ENCODE measurements at places on chromosomes 11 and 22.

DNA sequence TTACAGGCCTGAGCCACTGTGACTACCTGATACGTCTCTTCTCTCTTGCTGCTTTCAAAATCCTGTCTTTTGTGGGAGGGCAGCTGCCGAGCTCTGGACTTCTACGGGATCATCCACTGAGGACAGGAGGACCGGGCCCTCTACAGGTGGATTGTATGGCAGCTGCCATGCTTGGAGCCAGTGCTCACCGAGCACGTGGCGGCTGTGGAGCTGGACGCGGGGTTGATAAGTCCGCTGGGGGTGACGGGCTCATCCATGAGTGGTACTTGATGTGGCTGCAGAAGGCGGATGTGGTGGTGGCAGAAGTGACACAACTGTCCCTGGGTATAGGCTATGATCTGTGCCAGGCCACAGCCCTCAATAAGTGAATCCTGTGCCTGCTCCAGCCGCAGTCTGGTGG, 1.8 kb upstream of the CYP2D6 start:
- no peak for DNase-seq

DNA sequence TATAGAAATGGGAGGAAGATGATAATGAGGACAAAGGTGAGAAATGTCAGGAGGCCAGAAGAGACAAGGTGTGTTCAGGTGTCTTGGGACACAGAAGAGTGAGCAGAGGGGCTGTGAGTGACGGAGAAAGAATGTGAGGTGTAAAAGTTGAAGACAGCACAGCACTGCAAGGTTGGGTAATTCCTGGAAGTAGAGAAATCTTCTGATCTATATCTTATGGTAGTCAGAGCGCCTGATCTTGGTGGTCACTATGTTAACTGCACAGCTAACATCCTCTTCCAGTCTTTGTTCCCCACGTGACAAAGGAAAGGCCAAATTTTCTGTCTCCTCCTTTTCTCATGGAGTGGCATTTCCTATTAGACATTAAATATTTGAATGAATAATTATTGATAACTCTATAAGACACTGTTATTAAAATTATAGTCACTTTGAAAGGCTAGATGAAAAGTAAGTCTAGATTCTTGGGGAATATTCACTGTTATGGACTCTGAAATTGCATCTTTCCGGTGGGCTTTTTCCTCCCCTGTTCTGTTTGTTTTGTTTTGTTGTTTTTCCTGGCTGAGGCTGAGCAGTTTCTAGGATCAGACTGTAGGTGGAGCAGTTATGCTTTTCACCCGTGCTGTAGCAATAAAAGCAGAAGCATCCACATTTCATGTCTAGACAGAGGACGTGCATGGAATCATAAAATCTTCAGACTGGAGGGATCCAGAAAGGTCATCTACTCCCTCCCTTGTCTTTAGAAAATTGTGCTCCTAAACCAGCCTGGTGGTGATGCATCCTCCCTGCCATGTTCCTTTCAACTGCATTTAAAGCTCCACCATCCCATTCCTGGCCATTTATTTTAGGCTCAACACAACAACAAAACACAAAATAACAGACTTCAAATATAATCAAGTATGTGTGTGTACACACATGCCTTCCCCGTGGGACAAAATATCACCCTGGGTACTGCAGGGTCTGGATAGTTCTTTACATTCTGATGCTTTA, 26.6 kb downstream of the SC5D start:
- DNase-seq: peak; percentile 57

GRCh38 chr22:20392983-20393704, 807 bp upstream of the ZNF74 start:
- DNase-seq: no peak

GRCh38 chr11:19225123-19225522, 15.6 kb downstream of the E2F8 start:
- no peak for DNase-seq

DNA sequence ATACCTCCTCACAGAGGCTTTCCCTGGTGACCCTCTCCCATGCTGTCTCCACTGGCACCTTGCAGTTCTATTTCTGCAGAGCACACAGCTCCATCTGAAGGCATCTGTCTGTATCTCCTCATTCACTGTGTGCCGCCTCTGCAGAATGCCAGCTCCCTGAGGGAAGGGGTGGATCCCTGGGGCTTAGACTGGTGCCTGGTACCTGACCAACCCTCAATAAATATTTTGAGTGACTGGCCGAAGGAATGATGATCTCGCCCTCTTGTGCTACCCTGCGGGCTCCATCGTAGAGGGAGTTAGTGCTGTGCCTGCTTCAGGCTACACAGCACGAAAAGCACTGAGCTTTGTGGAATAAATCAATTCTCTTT, 1.6 kb downstream of the CBX7 start:
- DNase-seq: no peak

DNA sequence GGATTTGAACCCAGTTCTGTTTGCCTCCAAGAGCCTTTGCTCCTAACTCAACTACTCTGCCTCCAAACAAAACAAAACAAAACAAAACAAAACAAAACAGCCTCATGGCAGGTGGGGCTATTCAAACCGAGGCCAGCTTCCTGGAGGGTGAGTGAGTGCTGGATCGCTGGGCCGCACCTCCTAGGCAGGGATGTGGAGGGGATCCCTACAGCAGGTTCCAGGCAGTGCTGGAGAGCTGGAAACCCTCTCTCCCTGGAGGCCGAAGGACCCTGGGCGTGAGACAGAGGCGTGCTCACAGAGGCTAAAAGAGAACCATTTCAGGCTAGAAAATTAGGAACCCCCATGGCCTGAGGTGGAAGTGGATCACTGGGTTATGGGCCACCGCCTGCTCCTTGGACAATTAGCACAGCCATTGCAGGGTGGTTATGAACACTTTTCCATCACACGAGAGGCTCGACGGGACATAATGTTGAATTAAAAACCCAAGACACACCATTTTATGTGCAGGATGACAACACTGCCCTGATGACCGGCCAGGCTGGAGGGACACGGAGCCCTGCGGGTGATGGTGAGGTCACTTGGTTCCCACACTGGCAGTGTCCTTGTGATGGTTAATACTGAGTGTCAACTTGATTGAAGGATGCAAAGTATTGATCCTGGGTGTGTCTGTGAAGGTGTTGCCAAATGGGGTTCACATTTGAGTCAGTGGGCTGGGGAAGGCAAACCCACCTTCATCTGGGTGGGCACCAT, 35.2 kb downstream of the SHISAL1 start:
- no peak for DNase-seq
